ENCODE measurements at places on chromosomes 3 and 15.

- no peak for DNase-seq
Measured at GRCh38 chr3:112813723-112814171, 32.9 kb downstream of the CD200R1L start.

DNA sequence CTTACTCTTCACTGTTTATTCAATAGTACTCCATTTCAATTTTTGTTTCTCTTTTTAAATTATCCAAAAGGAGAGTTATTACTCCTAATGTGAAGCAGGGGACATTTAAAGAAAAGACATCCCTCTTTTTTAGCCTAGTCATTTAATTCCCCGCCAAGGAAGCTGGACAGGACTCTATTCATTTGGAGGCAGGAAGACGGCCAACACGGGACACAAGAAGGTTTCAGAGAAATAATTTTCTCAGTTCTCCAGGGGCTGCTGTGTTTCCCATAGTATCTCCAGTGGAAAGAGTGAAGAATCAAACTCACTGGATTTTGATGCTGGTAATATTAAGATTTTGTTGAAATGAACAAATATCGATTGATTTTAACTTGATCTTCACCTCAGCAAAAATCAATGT lies 833.7 kb downstream of the ROBO2 start:
- DNase-seq, result no peak

DNA sequence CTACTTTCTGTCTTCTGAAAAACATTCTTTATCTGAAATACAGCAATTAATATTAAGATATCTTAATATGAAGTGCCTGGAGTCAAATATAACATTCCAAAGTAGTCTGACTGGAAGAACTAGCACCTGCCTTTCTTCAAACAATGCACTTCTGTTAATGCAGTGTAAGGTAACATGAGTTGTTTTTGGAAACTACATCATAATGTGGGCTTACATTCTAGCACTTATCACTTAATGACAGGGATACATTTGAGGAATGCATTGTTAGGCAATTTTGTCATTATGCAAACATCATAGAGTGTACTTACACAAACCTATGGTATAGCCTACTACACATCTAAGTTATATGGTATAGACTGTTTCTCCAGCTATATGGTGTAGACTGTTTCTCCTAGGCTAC lies 49.2 kb downstream of the SLC15A2 start:
- no peak for DNase-seq

DNA sequence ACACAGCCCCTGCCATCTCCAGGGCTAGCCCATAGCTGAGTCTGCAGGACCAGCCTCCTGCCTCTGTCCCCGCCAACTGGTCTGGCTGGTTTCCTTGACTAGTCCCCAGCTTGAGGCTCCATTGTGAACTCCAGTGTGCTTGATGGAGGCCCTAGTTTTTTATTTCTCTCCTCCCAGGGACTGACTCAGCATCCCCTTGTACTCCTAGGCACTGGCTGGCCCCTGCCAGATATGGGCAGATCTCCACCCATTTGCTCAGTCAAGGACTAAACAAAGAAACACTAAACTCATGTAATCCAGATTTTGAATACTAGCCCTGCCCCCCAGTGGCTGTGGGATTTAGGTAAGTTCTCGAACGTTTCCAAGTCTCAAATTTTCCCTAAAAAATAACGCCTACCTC lies 415.4 kb upstream of the RORA start:
- DNase-seq, result no peak

DNA sequence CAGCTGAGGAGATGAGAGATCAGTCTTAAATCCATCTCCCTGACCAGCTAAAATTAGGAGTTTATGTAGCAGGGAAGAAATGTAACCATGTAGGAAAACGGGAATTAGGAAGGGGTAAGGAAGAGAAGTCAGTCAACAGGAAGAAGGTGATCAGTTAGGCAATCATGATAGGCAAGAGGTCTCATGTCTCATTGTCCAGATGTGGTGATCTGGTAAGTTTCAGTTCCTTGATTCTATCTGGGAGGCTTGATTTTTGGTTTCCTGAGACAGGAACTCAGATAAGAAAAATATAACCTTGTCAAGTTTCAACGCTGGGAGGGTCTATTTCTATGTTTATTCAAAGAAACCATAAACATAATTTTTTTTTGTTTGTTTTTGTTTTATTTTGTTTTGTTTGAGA lies 40.3 kb upstream of the TBC1D5 start:
- DNase-seq, result no peak

- no peak for DNase-seq
Measured at GRCh38 chr3:81554388-81554787, 207.1 kb downstream of the GBE1 start.

DNA sequence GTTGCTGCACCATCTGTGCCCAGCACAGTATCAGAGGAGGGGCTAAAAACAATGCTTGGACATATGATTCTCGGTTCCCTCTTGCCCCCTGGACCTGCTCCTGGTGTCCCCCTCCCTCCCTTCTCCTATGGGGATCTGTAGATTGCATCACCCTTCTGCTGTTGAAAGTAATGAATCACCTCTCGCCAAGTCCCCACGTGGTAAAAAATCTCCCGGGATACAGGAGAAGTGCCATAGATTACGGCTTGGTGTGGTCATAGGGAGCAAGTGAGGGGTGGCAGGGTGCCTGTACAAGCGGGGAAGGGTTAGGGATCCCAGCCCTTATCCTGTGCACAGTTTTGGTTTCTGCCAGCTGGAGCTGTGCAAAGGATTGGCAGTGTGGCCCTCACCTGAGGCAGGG lies 37.7 kb downstream of the AMOTL2 start:
- no peak for DNase-seq

- DNase-seq, result no peak
Measured at GRCh38 chr3:13881536-13882410, 1.9 kb upstream of the WNT7A start.

GRCh38 chr3:38549957-38550840 lies 54.1 kb downstream of the EXOG start:
- DNase-seq, result no peak

DNA sequence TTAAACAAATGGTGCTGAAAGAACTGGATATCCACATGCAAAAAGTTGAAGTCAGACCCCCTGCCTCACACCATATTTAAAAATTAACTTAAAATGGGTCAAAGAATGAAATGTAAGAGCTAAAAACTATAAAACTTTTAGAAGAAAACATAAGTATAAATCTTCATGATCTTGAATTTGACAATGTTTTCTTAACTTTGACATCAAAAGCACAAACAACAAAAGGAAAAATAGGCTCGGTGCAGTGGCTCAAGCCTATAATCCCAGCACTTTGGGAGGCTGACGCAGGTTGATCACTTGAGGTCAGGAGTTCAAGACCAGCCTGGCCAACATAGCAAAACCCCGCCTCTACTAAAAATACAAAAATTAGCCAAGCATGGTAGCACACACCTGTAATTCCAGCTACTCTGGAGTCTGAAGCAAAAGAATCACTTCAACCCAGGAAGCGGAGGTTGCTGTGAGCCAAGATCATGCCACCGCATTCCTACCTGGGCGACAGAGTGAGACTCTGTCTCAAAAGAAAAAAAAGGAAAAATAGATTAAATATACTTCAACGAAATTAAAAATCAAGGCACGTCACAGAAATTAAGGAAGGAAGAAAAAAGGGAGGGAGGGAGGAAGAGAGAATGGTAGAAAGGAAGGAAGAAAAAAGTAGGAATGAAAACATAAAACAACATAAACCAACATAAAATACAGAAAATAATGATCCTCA lies 1.5 kb downstream of the RAB27A start:
- DNase-seq, result no peak

GRCh38 chr15:92083190-92083589 lies 229.7 kb downstream of the SLCO3A1 start:
- no peak for DNase-seq

GRCh38 chr3:148360051-148360450 lies 337.7 kb upstream of the AGTR1 start:
- no peak for DNase-seq

- DNase-seq, result no peak
Measured at GRCh38 chr3:195007766-195008165, 263.2 kb downstream of the XXYLT1 start.

DNA sequence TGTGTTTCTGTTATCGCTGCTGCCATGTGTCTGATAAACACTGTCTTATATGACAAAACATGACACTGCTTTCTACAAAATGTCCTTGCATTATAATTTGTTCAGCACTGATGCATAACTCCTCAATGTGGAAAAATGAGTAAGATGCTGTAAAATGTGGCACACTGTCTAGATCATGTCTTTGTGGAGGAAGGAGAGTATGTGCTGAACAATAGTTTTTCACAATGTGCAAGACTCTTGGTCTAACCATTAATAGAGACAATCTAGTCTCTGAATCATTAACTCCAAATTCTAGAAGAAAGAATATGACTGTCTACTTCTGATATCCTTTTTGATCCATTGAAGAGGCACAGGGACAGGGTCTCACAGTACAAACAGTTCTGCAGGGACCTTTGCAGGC lies 127.9 kb upstream of the RARB start:
- DNase-seq, result no peak

DNA sequence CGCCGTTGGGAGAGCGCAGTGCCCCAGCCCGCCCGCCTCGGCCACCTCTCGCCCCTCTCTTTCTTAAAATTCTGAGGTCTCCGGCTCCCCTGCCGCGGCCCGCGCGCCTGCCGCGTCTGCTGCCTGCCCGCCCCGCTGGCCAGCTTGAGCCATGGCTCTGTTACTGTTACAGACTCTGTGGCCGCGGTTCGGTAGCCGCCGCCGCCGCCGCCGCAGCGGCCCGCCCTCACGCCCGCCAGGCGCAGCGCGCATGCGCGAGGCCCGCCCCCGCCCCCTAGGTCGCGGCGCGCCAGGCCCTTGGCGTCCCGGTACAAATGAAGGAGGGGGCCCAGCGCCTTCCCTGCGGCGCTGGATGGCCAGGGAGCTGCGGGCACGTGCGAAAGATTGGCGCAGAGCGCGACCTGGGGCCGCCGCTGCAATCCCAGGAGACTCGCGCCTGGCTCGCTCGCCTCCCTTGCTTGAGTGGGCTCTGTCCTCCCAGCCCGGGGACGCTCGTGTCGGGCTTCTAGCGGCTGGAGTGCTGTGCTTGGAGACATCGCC lies at the start of gene ONECUT1:
ONECUT1 (minus strand) TSS at position 168 of the 540 bp plus-strand sequence. CDS start 452 bp downstream, outside the sequence.
- DNase-seq, result peak; percentile 34

- no peak for DNase-seq
Measured at GRCh38 chr15:72341361-72341760, 21.4 kb upstream of the CELF6 start.

- DNase-seq, result no peak
Measured at GRCh38 chr3:142310439-142310838, 85.1 kb upstream of the GK5 start.

DNA sequence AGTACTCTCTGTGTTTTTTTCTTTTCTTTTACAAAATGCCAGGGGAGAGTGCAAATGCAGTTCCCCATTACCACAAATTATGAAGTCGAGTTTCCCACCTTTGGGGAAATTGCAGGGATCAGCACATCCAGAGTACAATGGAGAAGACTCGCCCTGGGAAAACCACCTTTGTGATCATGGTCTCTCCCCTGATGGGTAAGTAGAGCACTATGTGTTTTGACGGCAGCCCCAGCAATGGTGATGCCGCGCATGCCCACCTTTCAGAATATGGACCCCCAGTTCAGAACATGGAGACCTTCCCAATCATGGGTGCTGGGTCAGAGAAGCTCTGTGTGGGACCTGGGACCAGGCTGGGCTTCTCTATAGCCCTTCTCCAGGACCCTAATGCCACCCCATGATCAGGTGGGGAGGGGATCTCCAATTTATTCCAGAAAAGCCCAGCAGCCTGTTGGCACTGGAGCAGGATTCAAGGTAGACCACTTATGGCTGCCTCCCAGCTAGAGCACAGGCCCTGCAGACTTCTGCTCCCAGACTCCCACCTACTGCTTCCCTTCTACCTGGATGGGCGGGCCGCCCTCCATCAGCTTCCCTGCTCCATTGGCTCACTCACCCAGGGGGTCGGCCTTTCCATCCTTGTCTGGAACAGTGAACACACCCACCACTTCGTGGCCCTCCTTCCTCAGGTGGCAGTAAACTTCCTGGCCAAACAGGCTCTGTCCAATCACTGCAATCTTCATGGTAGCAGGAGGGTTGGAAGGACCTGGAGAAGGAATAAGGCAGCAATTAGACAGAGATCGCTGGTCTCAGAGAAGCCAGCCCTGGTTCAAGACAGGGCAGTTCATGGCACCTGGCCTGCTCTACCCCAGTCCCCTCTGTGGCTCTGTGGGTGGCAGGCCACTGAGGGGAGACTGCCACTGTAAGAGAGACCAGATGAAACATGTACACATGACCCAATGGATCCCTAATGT lies 19.9 kb downstream of the ALDH1L1 start:
- DNase-seq, result no peak

GRCh38 chr3:128550113-128550440 lies 57.1 kb upstream of the GATA2 start:
- DNase-seq, result no peak

DNA sequence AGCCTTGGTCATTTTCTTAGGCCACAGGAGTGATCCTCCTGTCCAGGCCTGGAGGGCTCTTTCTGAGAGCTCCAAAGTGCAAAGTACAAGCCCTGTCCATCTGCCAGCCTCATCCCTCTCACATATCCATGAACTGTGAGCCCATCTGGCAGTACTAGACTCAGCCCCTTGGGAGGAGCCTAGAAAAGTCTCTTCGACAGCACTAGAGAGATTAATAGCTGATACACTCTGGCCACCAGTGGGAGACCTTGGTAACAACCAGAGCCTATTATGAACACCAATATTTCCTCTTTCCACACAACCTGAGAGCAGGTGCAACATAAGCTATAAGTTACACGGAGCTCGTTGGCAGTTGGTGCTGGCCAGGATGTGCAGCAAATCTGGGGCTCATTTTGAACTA lies 59.5 kb upstream of the DCLK3 start:
- no peak for DNase-seq

- DNase-seq, result no peak
Measured at GRCh38 chr3:115239717-115240116, 92.6 kb upstream of the ZBTB20 start.

DNA sequence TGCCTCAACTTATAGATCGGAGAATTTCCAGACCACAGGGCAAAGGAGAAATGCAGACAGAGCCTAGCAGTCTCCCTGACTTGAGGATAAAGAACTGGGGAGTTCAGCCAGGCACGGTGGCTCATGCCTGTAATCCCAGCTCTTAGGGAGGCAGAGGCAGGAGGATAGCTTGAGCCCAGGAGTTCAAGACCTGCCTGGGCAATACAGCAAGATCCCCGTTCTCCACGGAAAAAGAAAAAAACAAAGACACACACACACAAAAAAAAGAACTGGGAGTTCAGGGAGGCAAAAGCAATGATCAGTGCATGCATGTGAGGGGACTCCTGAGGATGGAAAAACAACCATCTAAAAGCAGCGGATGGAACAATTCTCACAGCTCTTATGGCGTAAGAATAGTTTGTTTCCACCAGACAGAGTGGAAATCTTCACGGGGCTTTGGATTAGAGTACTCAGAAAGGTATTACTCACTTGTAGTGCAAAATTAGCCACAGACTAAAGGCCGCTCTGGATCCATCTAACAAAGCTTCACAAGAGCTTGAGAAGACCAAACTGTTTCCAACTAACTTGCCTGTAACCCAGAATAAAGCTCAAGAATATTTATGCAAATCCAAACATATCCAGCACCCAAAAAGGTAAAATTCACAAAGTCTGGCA lies 16.3 kb downstream of the SEC11A start:
- peak; percentile 14 for DNase-seq

DNA sequence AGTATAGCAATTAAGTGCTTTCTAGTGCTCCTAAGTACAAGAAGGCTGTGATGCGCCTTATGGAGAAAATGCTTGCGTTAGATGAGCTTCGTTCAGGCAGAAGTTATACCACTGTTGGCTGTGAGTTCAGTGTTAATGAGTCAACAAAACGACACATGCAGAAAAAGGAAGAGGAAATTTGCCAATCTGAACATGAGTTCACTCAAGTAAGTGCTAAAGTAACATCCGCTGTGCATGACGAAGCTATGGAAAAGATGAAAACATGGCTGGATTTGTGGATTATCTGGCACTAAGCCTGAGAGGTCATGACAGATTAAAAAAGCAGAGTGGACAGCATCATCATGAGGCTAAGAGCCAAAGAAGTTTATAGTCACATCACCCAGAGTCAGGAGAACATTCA lies 36.9 kb downstream of the SH3BP5 start:
- DNase-seq, result no peak

All from stimulated activated CD4-positive, alpha-beta T cell treated with anti-CD3 and anti-CD28 coated beads, Interleukin-2, amount 100 ng/mL, for 4 hours (primary cell).